MV-4-11 (cell line): ENCODE measurements at places on chromosomes 4 and X.

GRCh38 chr4:7078025-7078424 is 10.2 kb upstream of the GRPEL1 start:
- no peak for DNase-seq

DNA sequence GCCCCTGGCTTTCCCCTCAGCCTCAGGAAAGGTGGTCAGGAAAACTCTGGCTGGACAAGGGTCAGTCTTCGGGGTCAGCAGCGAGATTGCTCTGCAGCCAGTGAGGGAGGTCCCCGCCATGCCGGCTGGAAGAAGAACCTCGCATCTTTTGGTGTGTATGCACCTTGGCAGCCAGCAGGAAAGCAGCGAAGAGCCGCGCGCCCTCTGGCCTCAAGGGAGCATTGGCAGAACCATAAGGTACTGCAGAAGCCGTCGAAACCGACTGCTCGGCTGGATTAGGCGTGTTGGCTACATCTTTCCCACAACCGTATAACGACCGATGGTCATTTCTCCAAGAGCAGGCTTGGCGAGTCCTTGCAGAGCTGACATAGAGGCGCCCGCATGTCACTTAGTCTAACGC is 48.3 kb downstream of the GPR143 start:
- no peak for DNase-seq

- no peak for DNase-seq
Observed at GRCh38 chrX:100085846-100086245, 324.2 kb downstream of the PCDH19 start.

DNA sequence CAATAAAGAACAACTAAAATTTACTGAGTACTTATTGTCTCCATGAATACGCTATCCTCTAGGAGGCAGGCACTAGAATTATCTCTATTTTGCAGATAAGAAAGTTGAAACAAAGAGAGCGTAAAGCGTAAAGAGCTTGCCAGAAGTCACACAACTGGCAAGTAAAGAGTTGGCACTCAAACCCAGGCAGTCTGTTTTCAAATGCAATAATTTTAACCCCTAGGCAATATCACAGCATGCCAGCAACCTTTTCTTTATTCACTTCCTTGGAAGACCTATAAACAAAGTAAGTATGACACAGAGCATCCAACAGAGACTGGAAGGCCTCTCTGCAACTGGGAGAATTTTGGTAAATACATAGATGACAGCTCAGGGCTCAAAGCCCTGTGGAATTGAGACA is 23.2 kb upstream of the AMELX start:
- DNase-seq = no peak

- no peak for DNase-seq
Observed at GRCh38 chr4:141347684-141348083, 127.0 kb downstream of the ZNF330 start.

DNA sequence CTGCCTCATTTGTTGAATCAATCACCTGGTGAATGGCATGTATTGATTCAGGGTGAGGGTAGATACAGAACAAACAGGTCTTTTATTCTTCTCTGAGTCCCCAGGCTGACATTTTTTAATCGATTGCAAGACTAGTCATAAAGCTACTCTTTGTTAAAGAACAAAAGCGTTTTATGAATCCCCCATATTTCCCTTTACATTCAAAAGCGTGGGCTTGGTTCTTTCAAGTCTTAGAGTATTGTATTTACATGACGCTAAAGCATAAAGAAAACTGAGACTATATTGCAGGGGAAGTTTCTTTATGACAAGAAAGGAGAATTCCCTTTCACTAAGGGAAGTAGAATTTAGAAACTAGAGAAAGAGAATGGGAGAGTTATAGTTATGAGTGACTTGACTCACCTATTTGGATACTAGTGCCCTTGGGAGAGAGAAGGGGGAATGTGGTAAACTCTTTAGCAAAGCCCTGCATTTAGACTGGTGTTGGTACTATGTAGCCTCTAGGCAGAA is 69.3 kb upstream of the PDE5A start:
- no peak for DNase-seq

GRCh38 chrX:7435822-7436221 is 287.9 kb upstream of the PUDP start:
- peak; percentile 52 for DNase-seq

DNA sequence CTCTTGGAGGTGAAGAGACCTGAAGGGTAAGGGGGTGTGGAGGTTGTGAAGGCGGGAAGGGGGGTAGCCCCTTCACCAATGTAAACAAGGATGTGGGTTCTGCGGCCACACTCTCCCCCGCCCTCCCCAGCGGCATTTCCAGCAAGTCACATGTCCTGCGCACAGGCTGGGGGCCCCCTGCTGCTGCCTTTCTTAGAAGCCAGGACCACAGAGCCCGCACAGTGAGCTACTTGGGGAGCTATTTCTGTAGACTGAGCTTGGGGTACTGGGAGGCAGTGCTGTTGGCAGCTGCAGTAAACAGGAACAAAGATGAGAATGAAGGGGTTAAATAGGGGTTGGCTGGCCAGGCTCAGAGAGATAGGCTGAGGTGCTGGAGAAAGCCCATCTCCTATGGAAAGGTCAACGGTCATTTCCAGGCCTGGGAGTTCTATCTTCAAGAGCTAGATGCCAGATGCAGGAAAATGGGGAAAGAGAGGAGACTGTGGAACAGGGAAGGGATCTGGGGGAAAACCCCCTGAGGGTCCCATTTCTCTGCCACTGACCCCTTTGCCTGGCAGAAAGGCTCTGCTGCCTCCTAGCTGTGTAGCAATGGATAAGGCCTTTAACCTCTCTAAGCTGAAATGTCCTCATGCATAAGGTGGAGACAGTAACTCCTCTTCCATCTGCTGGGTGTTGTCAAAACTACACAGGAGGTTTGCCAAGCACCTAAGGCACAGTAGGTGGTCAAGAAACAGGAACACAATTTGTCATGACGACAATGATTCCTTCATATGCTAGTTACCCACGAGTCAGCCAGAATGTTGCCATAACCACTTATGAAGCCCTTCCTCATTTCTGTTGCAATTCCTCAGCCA is 18.5 kb upstream of the PIM2 start:
- peak; percentile 95 for DNase-seq

GRCh38 chr4:177596035-177596434 is 153.8 kb upstream of the AGA start:
- peak; percentile 48 for DNase-seq

GRCh38 chrX:150364347-150365050 is 1.4 kb downstream of the MAMLD1 start:
- DNase-seq = no peak

- DNase-seq = peak; percentile 41
Observed at GRCh38 chrX:48468693-48469691, 1.1 kb downstream of the SLC38A5 start.

DNA sequence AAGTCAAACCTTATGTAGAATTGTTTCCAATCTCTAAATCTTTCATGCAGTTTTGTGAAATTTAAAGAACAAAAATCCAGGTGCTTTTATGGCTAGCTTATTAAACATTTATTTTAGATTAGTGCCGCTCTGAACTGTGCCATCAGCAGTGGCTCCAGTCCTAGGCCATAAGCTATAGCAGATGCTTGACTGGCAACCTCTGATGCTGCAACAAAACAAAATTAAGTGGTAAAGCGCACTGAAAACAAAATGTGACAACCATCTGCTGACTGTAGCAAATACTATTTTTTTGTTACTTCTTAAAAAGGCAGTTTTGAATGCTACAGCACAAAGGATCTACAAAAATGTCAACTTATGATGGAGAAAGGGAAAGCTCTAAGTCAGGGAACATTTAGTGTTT is 237.4 kb downstream of the DCLK2 start:
- DNase-seq = no peak

DNA sequence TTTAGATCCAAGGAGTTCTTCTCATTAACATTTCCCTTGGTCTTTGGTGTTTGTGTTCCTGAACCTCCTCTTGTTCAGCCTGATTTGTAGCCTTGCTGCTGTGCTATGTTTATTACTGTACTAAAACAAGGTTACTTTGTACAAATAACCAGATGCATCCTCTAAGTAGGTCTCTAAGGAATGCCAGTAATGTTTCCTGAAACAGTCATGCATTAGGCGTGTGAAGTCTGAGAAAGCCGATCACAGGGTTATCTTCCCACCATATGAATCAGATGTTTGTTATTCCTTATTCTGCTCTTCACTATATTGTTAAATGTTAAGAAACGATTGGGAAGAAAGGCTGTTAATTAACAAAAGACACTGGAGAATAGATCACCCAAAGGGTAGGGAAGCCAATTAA is 66.9 kb downstream of the GALNTL6 start:
- DNase-seq = no peak

DNA sequence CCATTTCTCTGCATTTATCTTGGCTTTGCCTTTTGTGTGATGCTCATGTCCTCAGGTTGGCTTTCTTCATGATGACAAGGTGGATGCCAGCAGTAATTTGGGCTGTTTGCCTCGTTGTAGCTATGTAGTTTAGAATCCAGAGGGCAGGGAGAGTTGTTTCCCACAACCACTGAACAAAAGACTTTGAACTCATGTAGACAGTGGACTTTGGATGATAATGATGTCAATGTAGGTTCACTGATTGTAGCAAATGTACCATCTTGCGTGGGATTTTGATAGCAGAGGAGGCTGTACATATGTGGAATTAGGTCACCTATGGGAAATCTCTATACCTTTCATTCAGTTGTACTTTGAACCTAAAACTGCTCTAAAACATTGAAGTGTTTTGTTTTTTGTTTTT is 41.3 kb downstream of the MND1 start:
- no peak for DNase-seq

- peak; percentile 86 for DNase-seq
Observed at GRCh38 chrX:13005661-13006473, 31.0 kb downstream of the TMSB4X start.

DNA sequence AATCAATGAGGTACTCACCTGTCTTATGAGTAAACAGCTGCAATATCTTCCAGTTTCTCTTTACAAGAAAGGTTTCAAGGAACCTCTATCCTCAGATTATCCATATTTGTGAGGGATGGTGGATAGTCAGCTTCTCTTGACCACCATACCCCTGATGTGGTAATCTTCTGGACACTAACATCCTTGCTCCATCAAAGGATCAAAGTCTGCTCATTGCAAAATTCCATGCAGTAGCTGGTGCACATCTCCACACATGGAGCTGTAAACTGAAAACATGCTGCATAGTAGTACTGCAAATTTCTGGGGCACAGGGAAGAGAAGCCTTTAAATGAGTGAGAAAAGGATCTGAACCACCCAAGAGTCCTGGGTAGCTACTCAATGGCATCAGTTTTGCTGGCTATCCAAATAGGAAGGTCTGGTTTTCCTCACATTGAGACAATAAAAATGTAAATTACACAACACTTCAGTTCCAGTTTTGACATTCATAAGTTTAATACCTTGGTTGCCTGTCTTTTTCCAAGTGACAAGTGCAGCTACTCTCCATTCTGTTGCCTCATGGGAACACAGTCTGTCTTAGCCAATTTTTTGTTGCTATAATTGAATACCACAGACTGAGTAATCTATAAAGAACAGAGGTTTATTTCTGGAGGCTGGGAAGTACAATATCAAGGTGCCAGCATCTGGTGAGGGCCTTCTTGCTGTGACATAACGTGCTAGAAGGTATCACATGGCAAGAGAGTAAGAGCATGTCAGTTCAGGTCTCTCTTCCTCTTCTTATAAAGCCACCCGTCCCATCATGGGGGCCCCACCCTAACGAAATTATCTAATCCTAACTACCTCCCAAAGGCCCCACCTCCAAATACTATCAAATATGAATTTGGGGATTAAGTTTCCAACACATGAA is 34.4 kb upstream of the ARHGEF6 start:
- no peak for DNase-seq

DNA sequence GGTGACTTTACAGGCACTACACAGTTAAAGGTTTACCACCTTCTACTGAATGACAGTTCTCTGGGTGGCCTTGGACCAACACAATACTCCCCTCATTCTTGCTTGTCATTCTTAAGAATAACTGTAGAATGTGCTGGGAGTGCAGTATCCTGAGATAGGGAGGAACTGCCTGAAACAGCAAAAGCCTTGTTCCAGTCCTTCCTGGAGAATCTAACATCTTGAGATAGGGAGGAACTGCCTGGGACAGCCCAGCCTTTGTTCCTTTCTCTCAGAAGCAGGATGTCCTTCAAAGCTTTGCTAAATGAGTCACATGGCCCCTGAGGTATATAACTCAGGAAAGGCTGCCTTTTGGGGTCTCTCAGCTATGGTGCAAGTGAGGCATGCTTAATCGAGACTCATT is 145.7 kb upstream of the MBNL3 start:
- no peak for DNase-seq

DNA sequence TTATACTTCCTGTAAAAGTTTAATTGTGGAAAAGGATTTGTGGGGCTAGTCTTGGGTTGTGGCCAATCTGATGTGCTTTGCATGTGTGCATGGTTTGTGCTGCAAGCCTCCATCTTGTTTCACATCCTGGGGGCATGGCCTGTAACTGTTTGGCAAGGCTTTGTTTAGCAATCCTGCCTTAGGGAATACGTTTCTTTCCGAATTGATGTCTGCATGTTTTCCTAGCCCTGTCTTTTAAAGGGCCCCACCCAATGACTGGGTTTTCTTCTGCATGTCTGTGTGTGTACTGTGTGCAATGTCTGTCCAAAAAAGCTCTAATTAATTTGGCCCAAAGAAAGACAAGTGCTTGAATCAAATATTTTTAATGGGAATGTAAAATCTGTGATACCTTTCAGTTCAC is 74.6 kb upstream of the MID1IP1 start:
- no peak for DNase-seq
